ENCODE measurements at places on chromosomes 2 and 18.

DNA sequence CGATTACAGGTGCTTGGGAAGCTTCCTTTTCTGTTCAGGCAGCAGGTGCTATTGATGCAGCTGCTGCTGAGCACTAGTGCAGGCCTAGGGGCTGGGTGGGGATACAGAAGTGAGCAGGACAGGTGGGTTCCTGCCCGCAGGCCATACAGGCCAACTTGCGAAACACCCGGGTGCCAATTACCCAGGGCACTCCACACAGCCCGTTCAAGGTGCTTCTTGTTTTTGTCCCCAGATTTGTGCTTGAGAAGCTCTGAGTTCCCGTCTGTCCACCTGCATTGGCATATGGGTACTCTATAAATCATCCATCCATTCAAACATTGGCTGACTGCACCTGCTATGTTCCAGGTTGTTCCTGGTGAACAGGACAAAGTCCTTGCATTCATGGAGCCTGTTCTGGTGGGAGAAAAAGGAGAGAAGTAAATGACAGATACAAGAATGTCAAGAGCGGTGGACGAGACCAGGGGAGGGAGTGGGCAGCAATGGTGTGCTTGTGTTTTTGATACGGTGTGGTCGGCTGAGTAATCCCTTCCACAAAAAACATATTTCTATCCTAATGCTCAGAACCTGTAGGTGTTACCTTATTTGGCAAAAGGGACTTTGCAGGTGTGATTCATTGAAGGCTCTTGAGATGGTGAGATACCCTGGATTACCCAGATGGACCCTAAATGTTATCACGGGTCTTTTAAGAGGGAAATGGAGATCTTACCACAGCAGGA lies 31.4 kb downstream of the SH3BP4 start:
- DNase-seq: peak; percentile 86

GRCh38 chr18:2723207-2723606 lies 67.7 kb downstream of the SMCHD1 start:
- DNase-seq: no peak

DNA sequence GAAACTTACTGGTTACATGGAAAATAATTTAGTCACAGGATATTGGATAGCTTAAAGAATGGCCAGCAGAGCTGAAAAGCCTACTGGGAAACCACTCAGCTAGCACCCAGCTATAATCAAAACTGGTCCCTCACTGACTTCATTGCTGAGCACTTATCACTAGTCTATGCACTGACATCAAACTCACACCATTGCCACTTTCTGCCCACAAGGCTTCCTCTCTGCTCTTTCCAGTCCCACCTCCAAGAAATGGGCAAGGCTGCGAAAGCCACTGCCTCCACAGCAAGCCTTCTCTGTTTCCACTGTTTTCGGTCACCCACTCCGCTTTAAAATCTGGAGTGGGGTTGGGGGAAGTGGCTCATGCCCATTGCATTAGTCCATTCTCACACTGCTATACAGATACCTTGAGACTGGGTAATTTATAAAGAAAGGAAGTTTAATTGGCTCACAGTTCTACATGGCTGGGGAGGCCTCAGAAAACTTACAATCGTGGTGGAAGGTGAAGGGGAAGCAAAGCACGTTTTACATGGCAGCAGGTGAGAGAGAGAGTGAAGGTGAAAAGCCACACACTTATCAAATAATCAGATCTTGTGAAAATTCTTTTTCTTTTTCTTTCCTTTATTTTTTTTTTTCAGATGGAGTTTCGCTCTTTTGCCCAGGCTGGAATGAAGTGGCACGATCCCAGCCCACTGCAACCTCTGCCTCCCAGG lies 77.0 kb upstream of the CERS6 start:
- no peak for DNase-seq

DNA sequence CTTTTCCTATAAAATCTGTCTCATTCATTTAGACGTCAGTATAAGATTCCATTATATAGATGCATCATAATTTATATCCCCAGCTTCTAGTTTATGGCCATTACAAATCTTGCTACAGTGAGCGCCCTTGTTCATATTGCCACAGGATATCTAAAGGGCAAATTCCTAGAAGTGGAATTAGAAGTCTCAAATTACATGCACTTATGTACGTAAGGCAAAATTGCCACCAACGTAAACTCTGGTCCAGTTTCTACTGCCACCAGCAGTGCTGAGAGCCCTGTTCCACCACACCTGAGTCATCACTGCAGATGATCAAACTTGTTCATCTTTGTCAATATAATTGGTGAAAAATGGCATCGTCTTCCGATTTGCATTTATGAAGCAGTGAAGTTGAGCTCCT lies 90.9 kb upstream of the ID2 start:
- DNase-seq: peak; percentile 71

GRCh38 chr18:59911600-59911999 lies 11.8 kb downstream of the PMAIP1 start:
- no peak for DNase-seq

GRCh38 chr18:32469190-32469651 lies 1.5 kb downstream of the GAREM1 start:
- DNase-seq: peak; percentile 27

GRCh38 chr2:103293067-103293741 lies 531.4 kb downstream of the TMEM182 start:
- DNase-seq: no peak

DNA sequence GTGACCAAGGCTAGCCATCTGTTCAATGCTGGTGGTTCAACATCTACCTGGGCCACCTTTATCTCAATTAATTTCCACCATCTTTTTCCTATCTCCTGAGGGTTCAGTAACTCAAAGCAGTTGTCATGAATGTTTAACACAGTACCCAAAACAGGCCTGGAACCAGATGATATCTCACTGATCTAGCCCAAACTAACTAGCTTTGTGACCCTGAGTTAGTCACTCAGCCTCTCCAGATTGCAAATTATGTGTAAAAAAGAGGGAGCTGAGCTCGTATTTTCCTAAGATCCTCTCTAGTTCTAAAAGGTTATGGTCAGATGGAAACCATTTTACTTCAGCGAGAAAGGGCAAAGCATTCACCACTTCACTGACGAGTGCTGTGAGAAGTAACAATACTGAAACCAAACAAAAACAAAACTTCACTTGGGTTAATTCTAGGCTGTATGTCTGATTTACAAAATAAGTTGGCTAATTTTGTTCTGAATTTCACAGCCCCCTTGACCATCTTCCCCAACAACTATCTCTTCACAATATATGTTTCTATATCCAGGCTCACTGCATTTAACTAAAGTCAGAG lies 14.8 kb downstream of the SPRED2 start:
- no peak for DNase-seq

DNA sequence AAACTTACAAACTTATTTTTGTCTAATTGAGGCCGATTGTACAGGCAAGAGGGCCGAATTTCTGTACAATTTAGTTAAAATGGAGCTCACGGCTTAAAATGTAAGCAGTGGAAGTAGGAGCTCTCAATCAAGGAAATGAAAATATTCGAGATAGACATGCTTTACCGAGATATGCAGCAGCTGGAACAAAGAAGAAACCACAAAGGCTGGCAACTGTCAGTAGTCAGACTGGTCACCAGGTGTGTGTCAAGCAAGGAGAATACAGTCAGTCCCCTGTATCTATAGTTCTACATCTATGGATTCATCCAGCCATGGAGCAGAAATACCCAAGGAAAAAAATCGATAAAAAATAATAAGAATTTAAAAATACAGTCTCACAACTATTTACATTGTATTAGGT lies 122.6 kb downstream of the WDSUB1 start:
- no peak for DNase-seq

- DNase-seq: no peak
Observed at GRCh38 chr2:159202568-159203071, 83.9 kb downstream of the WDSUB1 start.

GRCh38 chr2:62760555-62760954 lies 55.0 kb downstream of the EHBP1 start:
- DNase-seq: no peak

GRCh38 chr2:200466425-200467418 lies 43.1 kb downstream of the KCTD18 start:
- no peak for DNase-seq
